ENCODE measurements at places on chromosomes 1 and 21.

GRCh38 chr1:31029026-31029425, 36.5 kb downstream of the PUM1 start:
- no peak for DNase-seq

GRCh38 chr1:107707111-107707510, 257.9 kb downstream of the VAV3 start:
- no peak for DNase-seq

DNA sequence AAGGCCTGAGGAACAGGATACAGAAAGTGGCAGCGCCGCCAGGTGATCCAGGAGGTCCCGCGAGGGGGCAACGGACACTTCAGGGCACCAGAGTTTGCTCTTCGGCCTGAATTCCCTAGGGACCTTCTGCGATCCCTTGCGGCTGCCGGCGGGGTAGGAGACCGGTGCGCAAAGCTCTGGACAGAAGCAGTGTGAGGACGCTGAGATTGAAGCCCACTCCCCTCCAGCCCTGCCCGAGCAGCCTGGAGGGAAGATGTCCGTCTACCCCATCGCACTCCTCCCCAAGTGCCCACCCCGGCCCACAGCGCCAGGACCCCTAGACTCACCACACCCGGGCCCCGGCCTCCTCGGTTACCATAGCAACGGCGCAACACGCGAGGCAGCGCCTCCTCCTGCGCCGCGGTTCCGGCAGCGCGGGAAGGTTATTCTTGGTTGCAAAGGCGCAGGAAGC, at the start of gene ANKRD45:
Gene ANKRD45, minus strand, starts transcription at position 361 of the 451 bp plus-strand sequence. CDS start 10,433 bp downstream, outside the sequence.
- no peak for DNase-seq

DNA sequence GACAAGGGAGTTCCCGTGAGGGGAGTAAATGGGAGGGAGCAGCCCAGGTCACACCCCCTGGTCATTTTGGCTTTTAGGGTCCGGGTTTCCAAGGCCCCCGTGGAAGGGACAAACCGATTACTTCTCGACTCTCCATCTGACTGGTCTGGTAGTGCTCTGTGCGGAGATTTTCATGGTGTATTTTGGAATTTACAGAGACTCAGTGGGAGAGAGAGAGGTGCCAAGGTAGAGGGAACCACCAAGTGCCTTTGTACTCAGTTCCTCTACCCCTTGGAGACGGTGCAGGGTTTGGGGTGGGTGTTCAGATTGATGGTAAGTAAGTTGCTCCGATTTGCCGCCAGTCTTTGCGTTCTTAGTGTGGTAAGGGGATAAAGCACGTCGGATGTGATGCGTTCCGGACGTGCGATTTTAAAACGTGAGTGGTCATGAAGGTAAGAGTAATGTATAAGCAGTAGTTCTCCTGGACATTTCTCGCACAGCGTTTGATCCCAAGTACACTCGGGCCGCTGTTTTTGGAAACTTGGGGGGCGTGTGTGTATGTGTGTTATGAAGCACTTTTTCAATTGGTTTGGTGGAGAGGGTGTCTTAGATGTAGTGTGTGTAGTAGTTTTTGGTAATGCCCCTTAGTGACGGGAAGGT, 682 bp downstream of the SUCO start:
- DNase-seq, result no peak

- DNase-seq, result no peak
These were observed 4.5 kb upstream of the DDR2 start for GRCh38 chr1:162627662-162628296.

GRCh38 chr1:212162635-212163034, 122.6 kb upstream of the PPP2R5A start:
- no peak for DNase-seq

DNA sequence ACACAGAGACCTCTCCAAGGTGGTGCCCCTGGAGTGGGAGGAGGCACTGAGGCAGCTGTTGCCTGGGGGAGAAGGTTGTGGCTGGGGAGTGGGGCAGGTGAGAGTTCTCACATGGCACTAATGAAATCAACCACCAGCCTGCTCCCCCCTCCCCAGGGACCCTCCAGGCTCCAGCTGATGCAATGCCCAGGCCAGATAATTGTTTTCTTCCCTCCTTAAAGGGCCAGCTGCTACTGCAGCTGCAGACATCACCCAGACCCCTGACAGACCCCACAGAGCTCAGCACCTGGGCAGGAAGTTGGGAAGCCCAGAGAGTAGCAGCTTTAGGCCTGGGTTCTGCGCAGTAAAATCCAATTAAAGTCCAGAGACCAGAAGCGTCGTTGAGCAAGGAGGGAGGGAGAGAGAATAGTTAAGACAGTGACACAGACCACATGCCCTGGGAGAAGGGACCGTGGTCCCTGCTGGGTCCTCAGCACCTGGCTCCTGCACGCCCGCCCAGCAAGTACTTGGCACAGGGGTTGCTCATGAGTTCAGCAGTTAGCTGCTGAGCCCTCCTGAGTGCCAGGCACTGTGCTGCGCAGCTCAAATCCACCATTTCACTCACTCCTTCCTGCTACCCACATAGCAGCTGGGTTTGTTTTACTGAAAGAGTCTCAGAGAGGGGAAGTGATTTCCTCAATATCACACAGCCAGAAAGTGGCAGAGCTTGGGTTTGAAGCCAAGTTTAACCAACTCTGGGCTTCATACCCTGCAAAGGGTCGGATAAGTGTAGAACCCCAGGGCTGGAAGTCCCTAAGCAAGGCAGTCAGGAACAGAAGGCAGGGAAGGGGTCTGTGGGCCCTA, 1.9 kb downstream of the RIMS3 start:
- DNase-seq, result no peak

GRCh38 chr1:92961896-92962752, 862 bp upstream of the DIPK1A start:
- no peak for DNase-seq

DNA sequence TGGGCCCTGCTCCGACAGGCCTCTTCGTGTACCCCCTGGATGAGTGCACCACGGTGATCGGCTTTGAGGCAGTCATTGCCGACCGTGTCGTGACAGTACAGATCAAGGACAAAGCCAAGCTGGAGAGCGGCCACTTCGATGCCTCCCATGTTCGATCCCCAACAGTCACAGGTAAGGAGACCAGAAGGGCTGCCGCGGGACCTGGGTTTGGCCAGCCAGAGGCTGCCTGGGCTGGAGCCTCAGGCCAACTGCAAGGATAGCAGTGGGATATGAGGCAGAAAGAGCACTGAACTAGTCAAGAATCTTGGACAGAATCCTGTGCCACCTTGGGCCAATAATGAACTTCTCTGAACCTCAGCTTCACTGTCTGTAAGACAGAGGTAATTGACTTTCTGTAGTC, 22.1 kb downstream of the VWA5B1 start:
- DNase-seq, result no peak

- no peak for DNase-seq
These were observed 1.6 kb downstream of the IGSF21 start for GRCh38 chr1:18109058-18109755.

GRCh38 chr1:184959626-184960025, 14.7 kb downstream of the NIBAN1 start:
- no peak for DNase-seq

- DNase-seq, result no peak
These were observed 98.5 kb upstream of the POGK start for GRCh38 chr1:166740668-166741276.

- no peak for DNase-seq
These were observed 109.8 kb downstream of the MAST2 start for GRCh38 chr1:45913183-45913683.

DNA sequence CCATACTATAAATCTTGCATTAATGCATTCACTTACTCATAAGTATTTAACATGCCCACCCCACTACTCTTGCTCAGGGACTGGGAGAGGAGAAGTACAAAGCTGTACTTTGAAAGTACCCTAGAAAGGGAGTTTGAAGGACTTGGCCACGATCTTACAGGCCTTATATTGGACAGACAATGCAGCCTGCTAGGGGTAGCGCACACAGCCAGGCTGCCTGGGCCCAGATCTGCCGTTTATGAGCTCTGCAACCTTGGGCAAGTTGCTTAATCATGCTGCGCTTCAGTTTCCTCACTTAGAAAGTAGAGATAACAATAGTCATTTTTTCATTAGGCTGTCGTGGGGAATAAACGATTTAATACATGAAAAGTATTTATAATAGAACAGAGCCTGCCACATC, 110.1 kb downstream of the CDC7 start:
- DNase-seq, result no peak

GRCh38 chr1:188551176-188551575, 1722.4 kb downstream of the PLA2G4A start:
- DNase-seq, result no peak

- DNase-seq, result no peak
These were observed 89.9 kb upstream of the LBR start for GRCh38 chr1:225517697-225518096.

DNA sequence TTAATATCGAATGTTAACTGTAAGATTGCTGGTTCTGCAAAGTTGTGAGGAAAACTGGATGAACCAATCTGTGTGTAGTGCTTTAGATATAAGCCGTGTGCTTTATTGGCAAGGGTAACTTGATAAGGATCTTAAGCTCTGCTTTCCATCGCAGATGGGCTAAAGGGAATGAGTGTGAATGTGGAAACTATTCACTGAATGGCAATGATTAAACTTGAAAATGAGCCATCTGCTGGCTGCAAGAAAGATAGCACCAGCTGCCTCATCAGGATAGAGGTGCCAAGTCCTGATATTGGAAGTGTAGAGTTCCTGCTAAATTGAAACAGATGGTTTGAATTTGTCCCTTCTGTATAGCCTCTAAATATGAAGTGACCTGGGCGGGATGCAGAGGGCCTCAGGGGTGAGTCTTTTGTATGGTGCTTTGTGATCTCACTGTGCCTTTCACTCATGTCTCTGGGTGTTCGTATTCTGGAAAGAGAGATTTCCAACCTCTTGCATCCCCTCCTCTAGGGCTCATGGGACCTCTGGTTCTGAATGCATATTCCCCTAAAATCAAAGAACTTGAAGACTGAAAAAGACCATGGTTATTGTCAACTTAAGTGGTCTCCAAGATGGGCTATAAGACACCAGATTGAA, 9.2 kb downstream of the FCRL3 start:
- DNase-seq, result no peak

DNA sequence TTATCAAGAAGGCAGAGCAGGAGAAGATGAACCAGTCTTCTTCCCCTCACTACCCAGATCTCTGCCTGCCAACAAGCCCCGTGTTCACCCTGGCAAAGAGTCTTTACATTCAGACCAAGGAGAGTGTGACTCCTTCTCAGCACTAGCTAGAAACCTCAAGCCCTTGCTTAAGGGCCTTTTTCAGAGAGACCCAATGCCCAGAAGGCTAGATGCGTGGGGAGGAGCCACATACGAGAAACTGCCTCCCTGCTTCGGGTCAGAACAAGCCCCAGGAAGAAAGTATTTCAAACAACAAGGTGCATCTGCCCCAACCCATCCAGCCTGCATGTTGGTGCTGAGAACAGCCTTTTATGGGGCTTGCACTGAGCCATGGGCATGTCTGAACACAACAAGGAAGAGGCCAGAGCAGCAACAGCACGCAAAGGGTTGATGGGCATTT, 152.7 kb upstream of the CAMK1G start:
- DNase-seq, result no peak

- no peak for DNase-seq
These were observed 410.6 kb upstream of the NR5A2 start for GRCh38 chr1:199616947-199617346.

DNA sequence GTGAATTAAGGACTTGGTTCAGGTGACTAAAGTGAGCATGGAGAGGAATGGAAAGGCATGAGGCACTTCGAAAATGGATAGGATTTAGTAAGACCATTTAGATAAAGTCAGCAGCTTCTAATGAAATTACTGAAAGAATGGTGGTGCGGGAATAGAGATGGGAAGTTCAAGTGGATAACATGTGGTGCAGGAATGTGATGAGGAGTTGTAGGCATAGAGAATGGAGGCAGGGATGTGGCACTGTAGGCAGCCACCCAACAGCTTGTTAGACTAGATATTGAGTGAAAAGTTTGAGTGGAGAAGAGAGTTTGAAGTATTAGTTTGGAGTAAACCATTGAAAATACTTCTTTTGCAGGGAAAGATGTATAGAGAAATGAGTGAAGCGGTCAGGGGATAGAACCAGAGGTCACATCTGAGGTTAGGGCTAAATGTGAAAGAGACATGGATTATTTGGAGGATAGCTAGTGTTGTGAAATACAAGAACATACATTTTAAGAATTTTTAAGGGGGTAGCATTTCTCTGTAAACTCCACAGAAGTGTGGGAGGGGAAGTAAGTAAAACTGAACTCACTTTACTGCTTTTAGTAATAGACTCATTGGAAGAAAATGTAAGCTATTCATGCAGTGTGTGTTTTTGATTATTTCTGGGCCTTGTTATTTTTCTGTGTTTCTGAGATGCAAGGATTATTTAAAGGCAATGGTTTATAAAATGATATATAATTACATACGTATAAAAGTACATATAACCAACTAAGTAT, 46.2 kb downstream of the DYRK1A start:
- no peak for DNase-seq

DNA sequence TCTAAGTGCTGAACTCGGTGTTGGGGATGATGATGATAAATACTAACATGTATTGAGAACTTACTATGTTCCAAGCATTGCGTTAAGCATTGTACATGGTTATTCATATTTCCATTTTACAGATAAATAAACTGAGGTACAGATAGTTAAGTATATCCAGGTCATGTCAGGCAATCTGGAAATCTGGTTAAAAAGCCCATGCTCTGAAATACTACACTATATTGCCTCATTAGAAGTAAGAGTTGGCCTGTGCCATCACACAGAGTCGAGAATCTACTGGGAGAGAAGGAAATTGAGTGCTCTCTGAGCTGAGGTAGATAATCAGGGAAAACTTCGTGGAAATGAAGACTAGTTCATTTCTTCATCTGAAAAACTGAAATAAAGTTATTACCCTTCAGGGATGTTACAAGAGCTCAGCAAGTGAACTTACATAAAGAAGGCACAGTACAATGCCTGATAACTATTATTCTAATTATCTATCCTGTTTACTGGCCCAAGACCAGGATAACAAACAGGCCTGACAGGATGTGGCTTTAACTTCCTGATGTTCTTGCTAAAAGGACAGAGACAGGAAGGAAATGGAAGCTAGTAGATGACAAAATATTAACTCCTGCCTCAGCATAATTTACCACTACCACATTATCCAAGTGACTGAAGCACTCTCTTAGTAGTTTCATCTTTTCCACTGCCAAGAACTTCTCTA, 85.6 kb downstream of the EPS15 start:
- DNase-seq, result no peak

DNA sequence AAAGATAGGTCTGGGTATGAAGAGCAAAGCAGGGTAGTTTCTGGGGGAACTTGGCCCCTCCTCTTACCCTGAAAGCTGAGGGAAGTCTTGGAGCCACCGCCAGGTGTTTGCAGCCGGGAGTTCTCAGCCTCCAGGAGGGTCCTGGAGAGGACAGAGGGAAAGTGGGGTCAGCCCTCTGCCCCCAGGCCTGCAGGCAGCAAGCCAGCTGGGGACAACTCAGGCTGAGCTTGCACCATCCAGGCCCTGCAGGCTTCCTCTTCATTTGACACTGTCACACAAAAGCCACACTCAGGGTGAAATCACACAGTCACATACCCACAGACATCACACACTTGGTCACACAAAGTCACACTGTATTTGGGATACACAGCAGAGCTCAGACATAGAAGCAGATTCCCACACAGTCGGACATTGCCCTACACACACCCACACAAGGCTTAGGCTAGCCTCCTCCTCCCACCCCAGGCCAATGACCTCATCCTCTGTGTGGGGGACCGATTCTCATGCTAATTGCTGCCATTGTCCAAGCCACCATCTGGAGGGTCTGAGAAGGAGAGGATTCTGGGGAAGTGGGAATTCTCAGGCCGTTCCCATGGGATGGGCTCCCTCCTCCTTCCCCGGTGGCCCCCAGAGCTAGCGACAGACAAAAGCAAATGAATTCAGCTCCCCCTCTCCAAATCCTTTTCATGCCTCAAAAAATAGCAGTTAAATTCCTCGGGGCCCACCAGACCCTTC, 3.7 kb downstream of the NES start:
- no peak for DNase-seq

All from activated CD4-positive, CD25-positive, alpha-beta regulatory T cell (primary cell).